ENCODE measurements at places on chromosomes 7 and 10.

GRCh38 chr10:118481871-118482270, 113.6 kb downstream of the PRLHR start:
- no peaks in the 10 kb centered on the region for H3K27me3 ChIP-seq
- H3K4me3 ChIP-seq: no peak overlapping the region
- no peaks in the 10 kb centered on the region for H3K36me3 ChIP-seq
- H3K27ac ChIP-seq: no peak overlapping the region
- DNase-seq: no peak

- H3K27ac ChIP-seq: no peak overlapping the region
- H3K4me1 ChIP-seq: no peaks in the 10 kb centered on the region
- no peaks in the 10 kb centered on the region for H3K27me3 ChIP-seq
- DNase-seq: no peak
These were observed 8.5 kb upstream of the GLCCI1 start for GRCh38 chr7:7959979-7960670.

DNA sequence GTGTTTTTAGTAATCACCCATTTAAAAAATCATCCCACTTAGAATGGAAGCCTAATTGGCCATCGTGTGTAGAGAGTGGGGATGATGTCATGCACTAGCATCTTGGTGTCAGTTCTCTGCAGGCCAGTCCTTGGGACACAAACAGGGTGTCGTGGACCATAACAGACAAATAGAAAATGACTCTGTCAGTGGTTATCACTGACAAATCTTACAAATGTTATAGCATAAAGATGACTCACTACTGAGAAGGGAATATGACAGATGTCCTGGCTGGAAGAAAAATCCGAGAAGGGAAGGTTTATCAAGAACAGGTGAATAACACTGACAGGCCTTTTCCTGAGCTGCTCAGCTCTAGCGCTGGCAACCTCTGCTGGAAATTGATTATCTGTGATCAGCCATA, 10.6 kb downstream of the CABCOCO1 start:
- DNase-seq: no peak
- H3K27me3 ChIP-seq: no peaks in the 10 kb centered on the region
- no peak overlapping the region for H3K4me3 ChIP-seq

- no peaks in the 10 kb centered on the region for H3K27me3 ChIP-seq
- no peaks in the 10 kb centered on the region for H3K4me1 ChIP-seq
- DNase-seq: no peak
- H3K27ac ChIP-seq: no peak overlapping the region
- no peak overlapping the region for H3K4me3 ChIP-seq
These were observed 7.9 kb upstream of the MYL10 start for GRCh38 chr7:101636822-101637623.

DNA sequence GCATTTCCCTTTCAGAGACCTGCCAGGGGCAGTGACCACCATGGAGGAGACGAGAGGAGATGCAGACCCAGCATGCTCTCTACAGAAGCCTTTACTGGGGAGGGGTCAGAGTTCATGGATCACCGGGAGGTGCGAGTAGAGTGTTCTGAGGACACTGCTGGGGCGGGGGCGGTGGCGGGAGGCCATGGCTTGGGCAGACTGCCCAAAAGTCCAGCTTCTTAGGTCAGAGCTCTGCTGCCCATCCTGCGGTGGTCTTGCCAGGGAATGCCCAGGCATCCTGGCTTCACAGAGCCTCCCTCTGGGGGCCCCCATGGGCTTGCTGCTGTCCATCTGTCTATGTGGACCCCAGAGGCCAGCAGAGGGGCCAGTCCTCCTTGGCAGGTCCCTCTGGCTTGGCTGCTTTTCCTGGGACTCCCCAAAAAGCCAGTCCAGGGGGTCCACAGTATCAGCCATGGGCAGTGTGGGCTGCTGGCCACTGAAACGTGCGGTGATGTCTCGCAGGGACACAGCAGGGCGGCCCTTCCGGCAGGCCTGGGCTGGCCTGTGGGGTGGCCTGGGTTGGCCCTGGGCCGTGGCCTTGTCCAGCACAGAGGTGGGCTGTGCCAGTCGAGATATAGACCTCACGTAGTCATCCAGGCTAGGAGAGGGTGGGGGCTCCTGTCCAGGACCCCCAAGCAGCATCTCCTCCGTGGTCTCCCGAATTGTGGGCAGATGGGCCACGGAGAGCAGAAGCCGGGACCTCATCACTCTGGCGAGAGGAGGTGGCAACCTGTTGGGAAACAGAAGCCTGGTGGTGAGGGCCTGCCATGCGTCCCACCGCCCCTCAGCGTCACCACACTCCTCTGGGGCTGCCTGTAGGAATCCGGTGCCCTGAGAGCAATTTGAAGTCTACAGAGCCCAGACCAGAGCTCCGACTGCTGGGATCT, 1.1 kb downstream of the DEPP1 start:
- H3K4me1 ChIP-seq: peaks cover 5% of the 10 kb centered on the region
- H3K36me3 ChIP-seq: no peaks in the 10 kb centered on the region
- no peaks in the 10 kb centered on the region for H3K27me3 ChIP-seq
- H3K4me3 ChIP-seq: peak overlapping the region; percentile 66
